Body of pancreas (tissue), 4 donors: ENCODE measurements at places on chromosomes 6 and 20. TPM values are rescaled to one million over a fixed set of nuclear protein-coding genes. Genes with fewer than 3 reads are reported as not detected.

The FBXO5 gene
- total RNA-seq: not detected

The PTCHD4 gene
- total RNA-seq: 0.26 TPM

The ISM1 gene
- 3.1 TPM for total RNA-seq

The GHRH gene
- not detected for total RNA-seq

- no peak for DNase-seq
Measured at GRCh38 chr6:47595785-47596184, 102.6 kb upstream of the ADGRF4 start.

- no peak for DNase-seq
Measured at GRCh38 chr20:1942061-1942460, 46.9 kb downstream of the SIRPA start.

DNA sequence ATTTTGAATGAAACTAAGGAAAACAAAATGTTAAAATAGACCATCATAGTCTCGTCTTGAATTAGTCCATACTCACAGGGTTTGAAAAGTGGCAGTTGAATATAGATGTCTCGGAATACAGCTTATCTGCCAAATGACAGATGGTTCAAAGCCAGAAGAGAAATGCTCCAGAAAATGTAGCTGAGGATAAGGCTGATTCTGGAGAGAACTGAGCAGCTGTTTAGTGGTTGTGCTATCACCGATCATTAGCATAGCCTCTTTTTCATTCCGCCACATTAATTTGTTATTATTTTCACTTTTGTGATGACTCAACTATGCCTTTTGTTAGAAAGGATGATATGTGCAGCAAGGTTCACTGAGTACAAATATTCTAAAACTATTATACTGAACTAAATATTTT, 390.2 kb upstream of the MAN1A1 start:
- no peak for DNase-seq

- no peak for DNase-seq
Measured at GRCh38 chr20:31945785-31946184, 6.1 kb downstream of the PDRG1 start.

GRCh38 chr6:151141685-151142084, 98.1 kb upstream of the AKAP12 start:
- no peak for DNase-seq

DNA sequence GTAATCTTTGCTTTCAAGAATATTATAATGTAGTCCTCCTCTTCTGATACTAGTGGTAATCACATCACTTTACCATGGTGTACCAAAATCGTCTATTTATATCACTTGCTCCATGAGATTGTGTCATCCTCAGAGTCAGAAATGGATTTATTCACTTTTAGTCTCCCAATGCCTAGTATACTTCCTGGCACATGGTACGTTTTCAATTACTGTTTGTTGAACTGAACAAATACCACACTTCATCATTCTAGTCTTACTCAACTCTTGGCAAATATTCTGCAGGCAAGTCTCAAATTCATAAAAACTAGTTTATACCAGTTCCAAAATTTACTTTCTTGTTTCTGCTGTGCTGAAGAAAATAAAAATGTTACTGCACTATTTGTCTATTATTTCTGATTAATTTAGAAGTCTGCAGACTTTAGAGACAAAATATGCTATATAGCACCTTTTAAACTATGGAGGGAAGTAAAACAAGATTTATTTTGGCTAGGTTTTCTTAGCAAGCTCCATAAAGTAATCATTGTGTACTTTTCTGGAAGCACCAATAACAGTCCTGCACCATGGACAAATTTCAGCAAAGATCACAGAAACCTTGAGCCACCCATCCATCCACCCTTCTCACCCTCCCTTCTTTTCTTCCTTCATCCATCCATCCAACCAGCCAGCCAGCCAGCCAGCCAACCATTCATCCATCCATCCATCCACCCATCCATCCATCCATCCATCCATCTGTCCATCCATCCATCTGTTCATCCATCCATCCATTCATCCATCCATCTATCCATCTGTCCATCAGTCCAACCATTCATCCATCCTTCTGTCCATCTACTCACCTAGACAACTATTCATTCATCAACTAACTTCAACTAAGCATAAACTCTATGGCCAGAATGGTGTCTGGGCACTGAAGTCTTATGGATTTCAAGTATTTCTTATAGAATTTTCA, 102.1 kb upstream of the STMND1 start:
- no peak for DNase-seq

DNA sequence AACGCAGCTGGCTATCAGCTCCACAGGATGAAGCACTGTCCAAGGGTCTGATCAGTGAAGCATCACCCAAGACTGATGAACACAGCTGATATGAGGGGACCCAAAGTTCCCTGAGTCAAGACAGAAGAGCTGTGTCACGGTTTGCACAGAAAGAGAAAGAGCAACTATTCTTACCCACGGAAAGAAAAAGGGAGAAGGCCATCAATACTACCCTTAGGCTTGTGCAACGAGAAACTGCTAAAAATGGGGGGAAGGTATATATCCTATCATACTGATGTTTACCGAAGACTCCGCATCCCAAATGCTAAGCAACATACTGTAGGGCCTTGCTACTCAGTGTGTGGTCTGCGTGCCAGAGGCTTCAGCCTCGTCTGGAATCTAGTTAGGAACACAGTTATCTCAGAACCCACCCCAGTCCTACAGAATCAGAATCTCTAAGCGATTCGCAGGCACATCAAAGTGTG, 665 bp downstream of the FASTKD5 start:
- DNase-seq: no peak

GRCh38 chr6:46217671-46218131, 46.9 kb upstream of the ENPP5 start:
- peak; percentile 21 for DNase-seq
